ENCODE measurements at places on chromosomes 1 and 21. TPM values are rescaled to one million over a fixed set of nuclear protein-coding genes. Genes with fewer than 3 reads are reported as not detected.

GRCh38 chr1:115437196-115437595, 99.1 kb upstream of the NGF start:
- H3K4me3 ChIP-seq: no peak overlapping the region
- no peak overlapping the region for H3K27ac ChIP-seq
- H3K36me3 ChIP-seq: no peaks in the 10 kb centered on the region
- DNase-seq: no peak

Gene DCST2
- 13.5 TPM for total RNA-seq

Gene C21orf91
- 27.0 TPM for total RNA-seq

Gene OLIG1
- total RNA-seq: not detected

GRCh38 chr1:81836007-81836626, 35.4 kb downstream of the ADGRL2 start:
- H3K36me3 ChIP-seq: no peaks in the 10 kb centered on the region
- no peak overlapping the region for H3K4me3 ChIP-seq
- DNase-seq: no peak
- no peaks in the 10 kb centered on the region for H3K27me3 ChIP-seq
- no peak overlapping the region for H3K27ac ChIP-seq
- H3K4me1 ChIP-seq: peaks cover 11% of the 10 kb centered on the region

- H3K4me1 ChIP-seq: peaks cover 8% of the 10 kb centered on the region
- H3K4me3 ChIP-seq: no peak overlapping the region
- no peak for DNase-seq
- H3K36me3 ChIP-seq: no peaks in the 10 kb centered on the region
- H3K27ac ChIP-seq: no peak overlapping the region
Measured at GRCh38 chr1:200353232-200353631, 56.6 kb downstream of the ZNF281 start.

Gene A3GALT2
- total RNA-seq: not detected

DNA sequence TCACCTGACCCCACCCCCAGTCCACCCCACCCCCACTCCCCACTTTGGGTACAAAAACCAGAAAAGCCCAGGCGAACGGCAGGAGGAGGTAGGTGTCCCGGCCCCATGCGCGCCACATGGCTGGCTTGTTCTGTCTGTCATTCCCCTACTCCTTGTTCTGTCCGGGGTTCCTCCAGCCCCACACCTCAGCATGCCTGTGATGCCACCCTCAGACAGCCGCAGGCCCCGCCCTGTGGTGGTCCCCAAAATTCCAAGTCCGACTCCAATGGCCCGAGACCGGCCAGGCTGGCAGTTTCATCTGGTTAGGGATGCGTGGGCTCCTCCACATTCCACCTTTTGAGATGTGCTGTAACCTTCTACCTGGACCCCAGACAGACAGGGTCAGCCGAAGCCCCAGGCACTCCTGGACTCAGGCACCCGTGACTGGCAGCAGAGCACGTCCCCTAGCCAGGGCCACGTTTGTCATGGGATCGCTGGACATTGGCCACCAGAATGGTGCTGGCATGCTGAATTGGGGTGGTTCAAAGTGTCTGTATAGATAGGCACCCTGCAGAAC, 94.4 kb downstream of the WDR4 start:
- H3K4me1 ChIP-seq: peaks cover 30% of the 10 kb centered on the region
- no peaks in the 10 kb centered on the region for H3K36me3 ChIP-seq
- no peak overlapping the region for H3K27ac ChIP-seq
- DNase-seq: no peak

Gene OR2W3
- total RNA-seq: 0.81 TPM

Gene SLC37A1
- total RNA-seq: 19.0 TPM

Measured in suprapubic skin (tissue), 4 donors.